ENCODE measurements at places on chromosomes 2 and 18.

- DNase-seq, result no peak
Observed at GRCh38 chr2:58572731-58573130, 331.6 kb upstream of the FANCL start.

GRCh38 chr2:217335341-217335966 lies 475.6 kb upstream of the TNP1 start:
- DNase-seq, result no peak

GRCh38 chr18:57624988-57625387 lies 3.4 kb upstream of the NARS1 start:
- no peak for DNase-seq

- DNase-seq, result no peak
Observed at GRCh38 chr2:152175012-152175367, 573 bp downstream of the STAM2 start.
